ENCODE measurements at places on chromosomes 4 and X.

DNA sequence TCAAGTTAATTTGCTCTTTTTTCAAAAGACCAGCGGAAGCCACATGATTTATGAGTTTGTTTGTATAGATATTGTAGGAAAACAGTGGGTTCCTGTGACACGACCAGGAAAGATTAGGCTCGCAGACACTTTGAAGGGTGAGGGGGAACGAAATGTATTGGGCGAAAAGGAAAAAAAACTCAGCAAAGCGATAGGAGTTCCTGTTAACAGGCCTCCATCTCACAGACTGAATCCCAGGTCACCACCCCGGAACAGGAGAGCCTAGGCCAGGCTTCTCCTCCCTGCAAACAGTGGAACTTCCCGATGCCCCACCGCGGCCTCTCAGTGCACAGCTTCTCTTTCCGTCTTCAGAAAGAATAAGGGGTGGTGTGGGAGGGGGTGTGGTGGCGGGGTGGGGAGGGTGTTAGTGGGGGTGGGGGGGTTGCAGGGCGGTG is 181.8 kb upstream of the GPRIN3 start:
- no peak for DNase-seq

GRCh38 chrX:26219351-26219750 is 3.4 kb downstream of the MAGEB5 start:
- no peak for DNase-seq

- no peak for DNase-seq
These were observed 64.2 kb downstream of the IRF2 start for GRCh38 chr4:184409911-184410692.

DNA sequence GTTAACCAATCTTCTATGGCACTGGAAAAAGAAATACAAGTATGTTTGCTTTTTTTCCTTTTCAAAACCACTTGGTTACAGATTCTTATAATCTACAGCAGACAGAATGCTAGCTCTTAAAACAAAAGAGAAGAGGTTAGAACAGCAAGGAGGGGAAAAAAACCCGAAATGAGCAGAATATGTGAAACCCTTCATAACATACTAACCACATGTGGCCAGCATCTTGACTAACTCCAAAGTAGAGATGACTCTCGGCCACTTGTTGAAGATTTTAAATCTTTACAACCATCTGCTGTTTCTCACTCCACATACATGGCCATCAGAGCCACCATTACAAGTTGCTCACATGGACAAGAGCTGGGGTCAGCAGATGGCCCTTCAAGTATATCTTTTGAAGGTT is 100.3 kb downstream of the PAPSS1 start:
- DNase-seq: no peak

- no peak for DNase-seq
These were observed 87.6 kb upstream of the TSPAN7 start for GRCh38 chrX:38473701-38474100.

DNA sequence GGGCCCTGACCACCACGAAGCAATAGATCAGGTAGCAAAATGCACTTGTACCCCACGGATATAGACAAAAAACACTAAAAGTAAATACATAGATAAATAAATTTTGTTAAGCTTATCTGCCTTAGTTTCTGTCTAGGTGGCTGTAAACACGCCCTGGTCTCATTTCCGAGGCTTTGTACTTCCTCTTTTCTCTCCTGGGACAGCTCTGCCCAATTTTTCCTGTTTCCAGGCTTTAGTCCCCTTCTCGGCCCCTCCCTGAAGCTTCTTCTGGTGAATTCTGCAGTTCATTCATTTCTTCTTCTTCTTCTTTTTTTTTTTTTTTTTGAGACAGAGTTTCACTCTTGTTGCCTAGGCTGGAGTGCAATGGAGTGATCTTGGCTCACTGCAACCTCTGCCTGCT is 73.4 kb upstream of the STOX2 start:
- DNase-seq: peak; percentile 1

DNA sequence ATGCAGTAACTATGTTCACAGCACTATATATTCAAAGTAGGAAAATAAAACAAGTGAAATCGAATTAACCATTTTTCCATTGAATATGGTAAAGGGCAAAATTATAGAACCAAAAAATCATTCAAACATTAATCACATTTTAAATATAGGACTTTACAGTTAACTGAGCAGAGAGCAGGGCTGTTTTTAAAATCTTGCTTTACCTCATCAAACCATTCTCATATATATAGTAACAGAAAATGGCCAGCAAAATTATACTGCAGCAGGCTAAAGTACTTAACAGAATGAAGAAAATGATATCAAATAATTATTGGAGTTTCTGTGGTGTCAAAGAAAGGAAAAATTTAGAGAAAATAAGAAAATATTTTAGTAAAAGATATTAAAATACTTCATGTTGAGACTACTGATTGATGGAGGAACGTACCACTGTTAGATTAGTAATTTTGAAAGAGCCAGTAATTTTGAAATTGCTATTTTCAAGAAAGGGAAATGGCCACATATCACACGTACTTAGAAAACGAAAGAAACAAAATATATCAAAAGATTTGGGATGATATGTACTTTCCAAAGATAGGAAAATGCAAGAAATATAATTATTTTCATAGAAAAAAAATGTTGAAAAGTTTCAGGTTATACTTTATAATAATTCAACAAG is 813.7 kb downstream of the DMD start:
- DNase-seq: no peak

DNA sequence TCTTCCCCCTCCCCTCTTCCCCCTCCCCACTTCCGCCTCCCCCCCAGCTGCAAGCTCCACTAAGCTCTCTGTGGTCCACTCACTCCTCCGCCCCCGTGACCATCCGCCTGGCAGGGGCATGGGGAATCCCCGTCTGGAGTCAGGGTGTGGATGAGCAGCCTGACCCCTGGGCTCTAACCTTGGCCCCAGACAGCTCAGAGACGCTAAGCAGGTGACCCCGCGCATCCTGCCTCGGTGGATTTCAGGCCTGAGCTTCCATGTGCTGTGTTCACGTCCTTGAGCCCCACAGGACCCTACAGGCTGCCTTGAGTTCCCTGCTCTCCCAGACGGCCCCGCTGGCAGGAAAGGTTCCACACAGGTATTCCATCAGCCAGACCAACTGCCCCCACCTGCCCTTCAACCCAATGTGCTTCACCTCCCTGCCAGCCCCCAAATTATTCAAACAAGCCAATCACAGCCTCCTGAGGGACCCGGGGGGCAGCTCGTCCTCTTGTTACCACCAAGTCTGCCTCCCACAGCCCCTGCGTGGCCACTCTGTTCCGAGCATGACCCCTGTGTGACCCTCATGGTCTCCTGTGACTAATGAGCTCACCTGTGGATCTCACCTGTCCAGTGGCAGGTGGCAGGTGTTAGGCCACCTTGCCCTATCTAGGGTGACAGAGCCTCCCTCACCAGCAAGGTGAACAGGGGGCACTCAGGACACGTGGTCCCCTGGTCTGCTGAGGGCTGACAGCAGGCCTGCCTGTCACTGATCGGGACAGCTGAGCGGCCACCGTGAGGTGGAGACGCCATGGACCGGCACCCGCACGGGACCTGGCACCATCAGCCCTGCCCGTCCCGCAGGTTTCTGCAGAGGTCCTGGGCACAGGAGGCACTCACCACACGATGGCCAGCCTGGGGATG is 73.2 kb upstream of the MXD4 start:
- DNase-seq: no peak

DNA sequence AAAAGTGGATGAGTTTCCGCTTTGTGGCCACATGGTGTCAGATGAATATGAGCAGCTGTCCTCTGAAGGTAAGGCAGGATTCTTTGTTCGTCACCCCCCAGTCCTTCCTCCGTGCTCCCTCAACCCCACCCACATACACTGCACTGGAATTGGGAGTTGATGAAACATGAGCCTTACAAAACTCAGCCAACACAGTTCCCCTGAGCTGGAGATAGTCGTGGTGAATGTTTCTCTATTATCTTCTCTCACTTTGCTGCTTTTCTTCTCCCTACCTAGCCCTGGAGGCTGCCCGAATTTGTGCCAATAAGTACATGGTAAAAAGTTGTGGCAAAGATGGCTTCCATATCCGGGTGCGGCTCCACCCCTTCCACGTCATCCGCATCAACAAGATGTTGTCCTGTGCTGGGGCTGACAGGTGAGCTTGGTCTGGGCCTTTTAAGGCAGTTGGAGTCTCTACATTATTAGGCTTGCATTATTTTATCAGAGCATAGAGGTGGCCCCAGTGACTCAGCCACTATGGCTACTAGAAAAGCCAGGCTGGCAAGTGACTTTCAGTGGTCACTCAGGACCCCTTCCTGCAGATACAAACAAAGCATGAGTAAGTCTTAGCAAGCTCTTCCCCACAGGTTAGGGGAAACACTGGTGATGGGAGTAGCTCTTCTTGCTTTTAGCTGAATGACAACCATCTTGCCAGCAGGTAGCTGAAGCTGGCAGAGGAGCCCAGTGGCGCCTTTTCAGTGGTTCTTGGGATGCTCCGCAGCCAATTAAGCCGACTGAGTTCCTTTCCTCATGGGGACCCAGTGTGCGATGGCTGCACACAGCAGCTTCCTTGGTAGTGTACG is 1.6 kb downstream of the RPL10 start:
- DNase-seq: no peak

DNA sequence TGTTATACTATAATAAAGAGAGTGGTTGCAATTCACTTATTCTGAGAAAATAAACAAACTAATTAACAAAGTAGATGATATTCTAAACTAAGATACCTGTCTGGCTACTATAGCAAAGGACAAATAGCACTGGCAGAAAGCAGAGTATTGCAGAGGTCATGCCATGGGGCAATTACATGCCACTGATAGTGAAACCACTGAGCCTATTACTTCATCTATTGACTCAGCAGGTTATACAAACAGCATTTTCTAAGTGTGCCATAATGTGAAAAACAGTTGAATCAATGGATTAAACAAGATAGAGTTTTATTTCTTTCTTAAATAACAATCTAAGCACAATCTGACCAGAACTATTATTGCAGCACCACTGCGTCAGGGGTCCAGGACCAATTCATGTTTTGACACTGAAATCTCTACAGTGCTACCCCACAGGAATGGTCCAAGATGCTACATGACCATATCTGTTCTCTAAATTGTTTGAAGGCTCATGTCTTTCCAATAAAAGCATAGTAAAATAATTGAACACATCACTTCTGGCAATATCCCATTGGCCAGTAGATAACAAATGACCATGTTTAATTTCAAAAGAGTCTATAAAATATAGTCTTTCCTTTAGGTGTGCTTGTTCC is 389.5 kb upstream of the GRID2 start:
- no peak for DNase-seq

DNA sequence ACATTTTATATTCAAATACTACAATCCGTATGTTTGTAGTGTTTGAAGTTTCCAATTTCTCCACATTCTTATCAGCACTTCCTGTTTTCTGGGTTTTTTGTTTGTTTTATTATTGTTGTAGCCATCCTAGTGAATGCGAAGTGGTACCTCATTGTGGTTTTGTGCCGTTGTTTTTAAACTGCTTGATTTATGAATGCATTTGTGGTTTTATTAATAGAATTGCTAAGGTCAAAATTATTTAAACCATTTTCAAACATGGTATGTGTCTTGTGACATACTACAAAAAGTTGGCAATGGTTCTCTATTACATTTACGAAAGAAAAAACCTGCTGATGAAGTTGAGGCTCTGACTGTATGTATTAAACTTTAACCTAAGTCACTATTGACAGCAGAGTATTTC is 780.0 kb upstream of the MAGEB2 start:
- no peak for DNase-seq

DNA sequence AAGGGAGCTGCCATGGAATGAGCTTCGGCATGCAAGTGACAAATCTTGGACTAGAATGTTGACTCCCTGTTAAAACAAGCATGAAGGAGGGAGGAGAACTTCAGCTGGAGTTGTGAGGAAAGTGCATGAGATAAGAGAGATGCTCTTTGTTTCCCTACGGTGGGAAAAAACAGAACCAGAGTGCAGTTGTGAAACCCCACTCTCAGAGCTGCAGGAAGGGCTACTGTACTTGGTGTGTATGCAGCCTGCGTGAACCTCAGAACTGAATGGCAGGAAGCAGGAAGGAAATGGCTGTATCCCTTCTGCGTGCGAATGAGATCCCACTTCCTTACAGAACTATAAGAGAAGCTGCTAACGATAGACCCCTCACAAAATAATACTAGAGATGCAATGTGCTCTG is 57.2 kb downstream of the EGF start:
- peak; percentile 83 for DNase-seq

DNA sequence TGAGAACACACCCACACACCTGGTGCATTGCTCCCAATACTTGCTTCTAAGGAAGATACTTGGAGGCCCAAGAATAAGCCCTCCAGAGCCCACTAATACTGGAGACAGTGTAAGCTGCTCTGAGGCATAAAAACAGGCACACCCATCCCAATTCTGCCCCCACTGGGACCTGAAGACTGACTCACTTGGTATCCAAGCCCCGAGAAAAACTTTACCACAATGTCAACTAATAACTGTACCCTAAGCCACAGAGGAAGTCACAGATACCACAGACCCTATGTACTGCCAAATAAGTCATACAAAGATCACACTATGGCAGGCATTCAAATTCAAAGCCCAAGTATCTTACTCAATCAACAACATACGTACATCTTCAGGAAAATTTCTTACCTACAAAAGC is 398.2 kb upstream of the SPANXN1 start:
- DNase-seq: no peak

- DNase-seq: no peak
These were observed 29.7 kb upstream of the PPP2R2C start for GRCh38 chr4:6502147-6502546.

DNA sequence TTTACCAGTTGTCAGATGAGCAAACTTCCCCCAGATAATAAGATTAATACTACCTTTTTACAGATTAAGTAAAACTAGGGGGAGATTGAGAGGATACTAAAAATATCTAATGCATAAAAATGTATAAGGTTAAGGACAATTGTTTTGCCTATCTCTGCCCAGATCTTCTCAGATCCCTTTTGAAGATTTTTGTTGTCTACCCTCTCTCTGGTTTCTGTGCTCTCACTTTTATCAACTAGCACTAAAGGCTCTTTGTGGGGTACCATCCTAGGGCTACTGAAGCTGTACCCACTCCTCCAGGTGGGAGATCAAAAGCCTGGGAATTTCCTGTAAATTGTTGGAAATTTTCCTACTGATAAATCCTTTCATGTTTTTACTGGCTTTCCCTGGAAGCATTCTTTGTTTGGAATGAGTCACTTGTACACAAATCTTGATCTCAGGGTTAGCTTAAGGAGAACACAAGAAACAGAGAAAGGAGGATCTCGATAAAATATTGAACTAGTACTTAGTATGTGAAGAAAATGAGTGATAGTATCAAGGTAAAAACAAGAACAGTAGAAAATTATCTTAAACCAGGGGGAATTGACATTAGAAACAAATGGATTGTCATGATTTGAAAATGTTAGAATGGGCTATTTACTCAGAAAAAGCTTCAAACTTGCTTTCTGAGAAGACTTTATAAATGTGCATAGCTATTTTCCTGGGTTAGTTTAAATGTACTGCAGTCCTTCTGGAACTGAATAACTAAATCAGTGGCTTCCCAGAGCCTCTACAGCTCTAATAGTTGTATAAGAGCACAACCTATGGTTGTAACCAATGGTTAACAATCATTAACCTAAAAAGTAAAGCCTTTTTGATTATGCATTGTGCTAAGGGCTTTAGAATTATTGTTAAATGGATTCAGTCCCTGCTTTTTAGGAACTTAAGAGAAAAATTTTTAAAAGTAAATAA is 679.9 kb upstream of the MAGEB2 start:
- DNase-seq: no peak

- no peak for DNase-seq
These were observed 48.3 kb downstream of the MED28 start for GRCh38 chr4:17662694-17663093.

Data from AML-193 (cell line).